ENCODE measurements at places on chromosomes 13 and 19.

DNA sequence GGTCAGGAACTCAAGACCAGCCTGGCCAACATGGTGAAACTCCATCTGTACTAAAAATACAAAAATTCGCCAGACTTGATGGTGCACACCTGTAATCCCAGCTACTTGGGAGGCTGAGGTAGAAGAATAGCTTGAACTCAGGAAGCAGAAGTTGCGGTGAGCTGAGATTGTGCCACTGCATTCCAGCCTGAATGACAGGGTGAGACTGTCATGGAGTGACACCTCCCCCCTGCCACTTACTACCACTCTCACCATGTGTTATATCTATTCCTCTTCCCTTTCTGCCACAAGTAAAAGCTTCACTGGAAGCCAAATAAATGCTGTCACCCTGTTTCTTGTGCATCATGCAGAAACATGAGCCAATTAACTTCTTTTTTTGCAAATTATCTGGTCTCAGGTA lies 10.6 kb upstream of the CEACAM4 start:
- no peak for DNase-seq

DNA sequence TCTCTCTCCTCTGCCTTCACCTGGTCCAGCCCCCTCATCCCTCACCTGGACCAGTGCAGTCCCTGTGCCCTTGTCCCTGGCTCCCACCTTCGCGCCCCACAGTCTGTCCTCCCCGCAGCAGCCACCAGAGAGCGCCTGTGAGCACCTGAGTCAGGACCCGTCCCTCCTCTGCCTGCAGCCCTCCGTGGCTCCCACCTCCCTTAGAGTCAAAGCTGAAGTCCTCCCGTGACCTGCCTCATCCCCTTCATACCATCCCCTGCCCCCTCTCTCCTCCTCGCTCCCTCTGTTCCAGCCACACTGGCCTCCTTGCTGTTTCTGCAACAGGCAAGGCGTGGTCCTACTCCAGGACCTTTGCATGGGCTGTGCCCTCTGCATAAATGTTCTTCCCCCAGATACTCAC lies 10.3 kb downstream of the CELF5 start:
- DNase-seq = no peak

GRCh38 chr19:30023330-30023729 lies 81.3 kb downstream of the URI1 start:
- DNase-seq = no peak

DNA sequence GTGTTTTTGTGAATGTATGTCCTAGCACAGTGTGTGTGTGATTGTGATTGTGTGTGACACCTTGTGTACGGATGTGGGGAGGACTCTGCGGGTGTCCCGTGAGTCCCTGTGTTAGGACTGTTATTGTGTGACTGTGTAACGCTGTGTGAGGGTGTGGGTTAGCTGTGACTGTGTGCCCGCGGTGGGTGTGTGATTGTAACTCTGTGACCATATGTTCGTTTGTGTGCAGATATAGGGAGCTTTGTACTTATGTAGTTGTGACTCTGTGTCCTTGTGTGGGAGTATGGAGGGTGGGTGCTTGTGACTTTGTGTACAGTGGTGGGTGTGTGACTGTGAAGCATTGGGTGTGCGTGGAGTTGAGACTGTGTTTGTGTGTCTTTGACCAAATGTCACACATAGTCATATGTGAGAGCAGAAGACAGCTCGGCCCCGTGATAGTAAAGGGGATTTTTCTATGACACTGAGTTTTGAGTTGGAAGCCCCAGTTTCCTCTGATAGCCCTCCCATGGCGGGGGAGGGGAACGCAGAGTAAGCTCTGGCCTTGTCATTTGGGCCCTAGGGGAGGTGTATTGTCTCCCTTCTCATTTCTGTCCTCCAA lies 949 bp upstream of the ZNF260 start:
- no peak for DNase-seq

DNA sequence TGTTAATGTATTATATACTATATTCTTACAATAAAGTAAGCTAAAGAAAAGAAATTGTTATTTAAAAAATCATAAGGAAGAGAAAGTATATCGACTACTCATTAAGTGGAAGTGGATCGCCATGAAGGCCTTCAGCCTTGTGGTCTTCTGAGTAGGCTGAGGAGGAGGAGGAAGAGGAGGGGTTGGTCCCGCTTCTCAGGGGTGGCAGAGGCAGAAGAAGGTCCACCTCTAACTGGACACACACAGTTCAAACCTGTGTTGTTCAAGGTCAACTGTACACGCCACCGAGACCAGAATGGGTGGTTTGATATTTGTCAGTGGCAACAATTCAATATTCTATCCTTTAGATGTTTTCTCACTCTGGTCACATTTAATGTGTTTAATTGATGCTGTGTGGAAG lies 67.2 kb downstream of the ALOX5AP start:
- DNase-seq = no peak

DNA sequence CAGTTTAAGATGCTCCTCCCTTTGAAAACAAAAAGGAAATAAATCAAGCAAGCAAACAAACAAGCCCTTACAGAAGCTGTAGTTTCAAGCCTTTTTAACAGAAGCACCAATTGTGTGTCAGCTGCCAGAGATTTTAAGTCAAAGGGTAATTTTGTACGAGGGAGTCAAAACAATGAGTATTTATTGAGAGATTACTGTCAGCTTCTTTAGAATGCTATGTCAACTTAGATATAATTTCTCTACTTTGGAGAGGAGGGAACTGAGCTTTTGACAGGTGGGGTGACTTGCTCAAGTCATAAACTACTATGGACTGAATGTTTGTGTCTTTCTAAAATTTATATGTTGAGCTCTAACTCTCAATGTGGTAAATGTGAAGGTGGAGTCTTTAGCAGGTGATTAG lies 10.5 kb upstream of the CBY2 start:
- no peak for DNase-seq

- DNase-seq = no peak
Measured at GRCh38 chr13:110391273-110391672, 84.2 kb downstream of the COL4A2 start.
